ENCODE measurements at places on chromosomes 11 and 22.
A peak's percentile ranks its signal among the peaks of the same experiment; 100 is the strongest.

DNA sequence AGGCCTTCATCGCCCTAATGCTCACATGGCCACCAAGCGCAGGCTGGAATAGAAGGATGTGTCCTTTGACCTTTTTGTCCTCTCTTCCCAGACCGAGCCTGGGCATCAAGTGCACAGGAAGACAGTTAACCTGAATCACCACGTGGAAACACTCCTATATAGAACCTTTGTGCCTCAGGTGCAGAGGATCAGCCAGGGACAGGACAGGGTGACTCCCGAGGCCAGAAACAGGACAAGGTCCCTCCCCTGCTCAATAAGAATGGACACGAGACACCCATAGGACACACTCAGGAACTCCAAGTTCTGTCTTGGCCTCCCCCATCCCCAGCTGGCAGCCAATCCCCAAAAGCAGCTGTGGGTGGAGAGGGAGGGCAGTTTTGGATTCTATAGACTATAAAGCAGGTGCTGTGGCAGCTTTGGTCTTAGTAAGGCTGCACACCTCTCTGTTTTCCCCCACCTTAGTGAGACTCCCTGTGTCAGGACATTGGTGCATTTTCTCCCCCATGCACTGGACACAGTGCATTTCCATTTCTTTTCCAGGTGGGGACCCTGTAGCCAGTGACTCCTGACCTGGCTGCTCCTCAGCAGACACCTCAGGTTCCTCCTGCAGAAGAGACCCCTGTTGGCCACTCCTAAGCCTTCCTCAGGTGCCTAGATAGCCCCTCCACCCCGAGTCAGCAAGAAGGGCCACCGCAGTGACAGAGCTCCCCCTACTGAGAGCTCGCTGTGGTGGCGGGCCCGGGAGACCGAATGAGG lies 43.6 kb upstream of the POU2AF1 start:
- no peak for DNase-seq

GRCh38 chr11:3989921-3990290 lies 104.7 kb upstream of the RRM1 start:
- no peak for DNase-seq

- no peak for DNase-seq
Observed at GRCh38 chr22:45006964-45007390, 2.8 kb downstream of the PHF21B start.

- no peak for DNase-seq
Observed at GRCh38 chr22:44355716-44356070, 42.9 kb upstream of the SHISAL1 start.

- DNase-seq: no peak
Observed at GRCh38 chr11:36312611-36313472, 16.8 kb downstream of the PRR5L start.

GRCh38 chr11:44608651-44608990 lies 43.2 kb downstream of the CD82 start:
- DNase-seq: no peak

GRCh38 chr22:50341977-50342650 lies 1.0 kb upstream of the PPP6R2 start:
- DNase-seq: no peak

GRCh38 chr11:108511851-108512474 lies 13.8 kb upstream of the POGLUT3 start:
- no peak for DNase-seq

DNA sequence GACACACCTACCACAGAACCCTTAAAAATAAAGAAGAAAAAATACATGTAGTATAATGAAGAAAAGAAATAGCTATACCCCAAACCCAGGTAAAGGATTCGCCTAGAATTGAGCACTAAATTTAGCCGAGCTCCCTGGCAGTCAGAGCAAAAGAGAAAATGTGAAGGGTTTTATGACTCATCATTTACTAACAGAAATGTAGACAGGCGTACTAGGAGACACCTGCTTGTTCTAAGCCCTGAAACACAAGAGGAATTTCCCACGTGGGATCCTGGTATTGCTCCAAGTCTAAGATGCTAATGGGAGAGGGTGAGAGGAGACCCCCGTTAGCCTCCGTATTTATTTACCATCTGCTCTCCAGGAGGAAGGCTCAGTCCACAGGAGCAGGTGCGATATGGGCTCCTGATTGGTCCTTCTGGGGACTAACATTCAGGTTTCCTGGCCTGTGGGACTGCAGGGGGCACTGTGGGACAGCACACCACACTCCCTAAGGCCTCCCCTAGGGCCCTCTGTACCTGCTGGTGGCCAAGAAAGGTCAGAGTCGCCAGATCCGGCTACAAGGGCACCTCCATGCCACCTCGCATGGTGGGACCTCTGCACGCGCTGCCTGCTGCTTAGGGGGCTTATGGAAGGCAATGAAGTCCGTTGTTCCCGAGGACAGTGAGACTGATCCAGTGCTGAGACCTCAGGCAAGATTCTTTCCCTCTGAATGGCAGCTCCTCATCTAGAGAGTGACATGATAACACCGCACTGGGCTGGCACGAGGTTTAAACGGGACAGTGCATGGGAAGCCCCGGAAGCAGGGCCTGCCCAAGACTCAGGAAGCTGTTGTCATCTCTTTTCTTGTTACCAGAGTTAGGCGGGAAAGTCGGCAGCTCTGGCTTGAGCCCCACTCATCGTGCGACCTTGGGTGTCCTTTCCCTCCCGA lies 25.8 kb downstream of the KCNC1 start:
- peak; percentile 62 for DNase-seq

GRCh38 chr11:44842220-44842619 lies 108.5 kb downstream of the TP53I11 start:
- no peak for DNase-seq

- no peak for DNase-seq
Observed at GRCh38 chr11:69299023-69299461, 5.1 kb downstream of the MYEOV start.

- no peak for DNase-seq
Observed at GRCh38 chr11:118625036-118625690, 17.7 kb downstream of the PHLDB1 start.

DNA sequence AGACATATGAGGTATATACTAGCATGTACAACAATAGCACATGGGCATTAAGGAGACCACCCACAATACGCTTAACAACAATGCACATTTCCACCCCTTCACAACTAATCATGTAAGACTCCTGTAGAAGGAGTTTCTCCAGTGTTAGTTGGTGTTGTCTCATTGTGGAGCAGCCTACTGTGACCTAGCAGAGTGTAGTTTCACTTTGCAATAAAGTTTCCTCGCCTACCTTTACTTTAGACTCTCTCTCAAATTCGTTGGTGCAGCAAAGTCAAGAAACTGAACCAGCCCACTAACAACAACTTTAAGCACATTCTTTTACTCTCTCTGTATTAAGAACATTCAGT lies 863.6 kb downstream of the FAM181B start:
- no peak for DNase-seq

GRCh38 chr11:66048547-66049323 lies at the start of gene GAL3ST3:
GAL3ST3 (minus strand) TSS chr11:66049161; CDS start chr11:66045415, 3,746 bp downstream.
- DNase-seq: no peak

- no peak for DNase-seq
Observed at GRCh38 chr22:25085930-25086901, 113.4 kb upstream of the CRYBB3 start.

DNA sequence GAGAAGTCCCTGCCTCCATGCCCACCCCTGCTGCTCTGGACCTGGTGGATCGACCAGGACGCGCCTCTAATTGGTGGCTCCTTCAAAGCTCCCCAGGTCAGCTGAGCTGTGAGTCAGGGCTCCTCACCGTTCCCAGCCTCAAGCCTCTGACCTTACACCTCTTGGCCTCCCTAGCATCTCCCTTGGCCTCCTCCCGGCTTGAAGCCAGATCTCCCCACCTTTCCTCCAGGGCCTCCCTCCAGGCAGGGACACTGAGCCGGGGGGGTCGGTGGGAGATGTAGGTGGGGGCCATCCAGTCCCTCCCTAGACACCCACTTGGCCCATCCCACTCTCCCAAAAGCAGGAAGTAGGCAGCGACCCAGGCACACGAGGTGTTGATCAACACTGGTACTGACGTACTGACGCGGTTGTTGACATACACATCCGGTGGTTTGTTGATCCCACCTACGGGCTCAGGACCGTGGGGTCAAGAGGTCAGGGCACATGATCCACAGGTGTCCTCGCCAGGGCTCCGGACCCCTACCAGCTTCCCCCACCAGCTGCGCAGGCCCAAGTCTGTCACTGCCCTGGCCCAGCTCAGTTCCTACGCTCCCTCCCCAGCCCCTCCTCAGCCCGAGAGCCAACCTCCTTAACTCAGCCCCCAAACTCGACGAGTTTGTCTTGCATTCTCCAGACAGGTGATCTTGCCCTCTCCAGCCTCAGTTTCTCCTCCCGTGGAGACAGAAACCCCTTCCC lies 802 bp downstream of the ATG2A start:
- DNase-seq: peak; percentile 85

DNA sequence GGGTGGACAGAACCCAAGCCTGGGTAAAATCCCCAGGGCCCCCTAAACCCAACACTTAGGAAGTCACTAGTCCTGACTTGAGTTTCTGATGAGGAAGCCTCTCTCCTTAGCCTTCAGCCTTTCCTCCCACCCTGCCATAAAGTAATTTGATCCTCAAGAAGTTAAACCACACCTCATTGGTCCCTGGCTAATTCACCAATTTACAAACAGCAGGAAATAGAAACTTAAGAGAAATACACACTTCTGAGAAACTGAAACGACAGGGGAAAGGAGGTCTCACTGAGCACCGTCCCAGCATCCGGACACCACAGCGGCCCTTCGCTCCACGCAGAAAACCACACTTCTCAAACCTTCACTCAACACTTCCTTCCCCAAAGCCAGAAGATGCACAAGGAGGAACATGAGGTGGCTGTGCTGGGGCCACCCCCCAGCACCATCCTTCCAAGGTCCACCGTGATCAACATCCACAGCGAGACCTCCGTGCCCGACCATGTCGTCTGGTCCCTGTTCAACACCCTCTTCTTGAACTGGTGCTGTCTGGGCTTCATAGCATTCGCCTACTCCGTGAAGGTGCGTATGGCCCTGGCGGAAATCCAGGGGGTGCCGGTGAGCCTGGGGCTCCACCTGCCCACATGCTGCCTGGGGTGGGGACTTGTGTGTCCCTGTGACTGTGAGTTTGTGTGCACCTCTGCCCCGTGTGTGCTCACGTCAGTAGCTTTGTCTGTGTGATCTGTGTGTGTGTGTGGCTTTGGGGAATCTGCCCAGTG lies at the start of gene IFITM1:
IFITM1 (plus strand) TSS at position 254 of the 767 bp plus-strand sequence; CDS start at position 385, 131 bp downstream.
- DNase-seq: no peak

DNA sequence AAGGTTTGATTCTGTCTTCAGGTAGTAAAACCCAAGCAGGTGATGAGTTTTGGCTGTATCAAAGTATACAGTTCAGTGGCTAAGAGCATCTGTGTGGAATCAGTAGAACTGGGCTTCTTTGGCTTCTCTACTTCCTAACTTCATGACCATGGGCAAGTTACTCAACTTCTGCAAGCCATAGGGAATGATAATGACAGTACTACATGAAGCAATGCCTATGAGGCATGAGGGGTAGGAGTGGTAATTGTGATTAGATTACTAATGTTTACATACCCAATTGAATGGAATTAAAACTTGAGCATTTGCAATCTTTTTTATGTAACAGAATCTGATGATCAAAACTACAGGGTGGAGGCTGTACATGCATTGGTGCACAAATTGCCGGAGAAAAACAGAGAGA lies 164.3 kb downstream of the PGR start:
- no peak for DNase-seq

DNA sequence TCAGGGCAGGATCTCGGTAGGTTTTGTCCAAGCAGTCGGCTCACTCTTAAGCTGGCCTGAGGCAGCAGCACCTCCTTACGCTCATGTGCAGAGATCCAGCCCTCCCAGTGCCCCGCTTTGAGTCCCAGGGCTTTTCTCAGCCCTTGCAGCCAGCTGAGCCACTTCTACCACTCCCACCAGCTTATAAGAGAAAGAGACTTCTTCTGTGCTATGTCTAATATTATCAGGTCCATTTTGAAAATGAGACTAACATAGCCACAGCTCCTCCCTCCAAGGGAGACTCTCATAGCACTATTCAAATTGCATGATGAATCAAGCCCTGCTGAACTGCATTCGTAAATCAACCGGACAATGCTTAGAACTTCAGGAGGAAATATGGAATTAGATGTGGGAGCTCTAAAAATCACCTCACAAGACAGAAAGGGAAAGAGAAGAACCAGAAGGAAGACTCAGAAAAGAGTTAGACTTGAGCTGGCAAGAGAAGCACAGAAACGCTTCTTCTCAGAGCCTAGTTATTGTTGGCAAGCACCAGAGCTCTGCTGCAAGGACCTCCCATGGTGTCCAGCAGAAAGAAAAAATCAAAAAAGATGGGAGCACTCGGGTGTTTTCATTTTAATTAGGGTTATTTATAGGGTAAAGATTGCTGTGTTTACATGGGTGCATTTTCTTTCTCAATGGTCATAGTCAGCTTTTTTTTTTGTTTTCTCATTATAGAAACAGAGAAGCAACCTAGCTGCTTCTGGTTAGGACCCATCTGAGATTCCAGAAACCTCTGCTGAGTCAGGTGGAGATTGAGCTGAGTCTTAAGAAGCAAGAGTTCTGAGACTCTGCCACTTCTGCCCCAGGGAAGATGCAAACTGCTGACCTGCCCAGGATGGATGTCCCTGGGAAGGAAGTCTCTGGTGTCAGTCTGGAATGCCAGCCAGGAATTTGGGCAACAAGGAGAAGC lies 181.4 kb downstream of the ETS1 start:
- DNase-seq: no peak

DNA sequence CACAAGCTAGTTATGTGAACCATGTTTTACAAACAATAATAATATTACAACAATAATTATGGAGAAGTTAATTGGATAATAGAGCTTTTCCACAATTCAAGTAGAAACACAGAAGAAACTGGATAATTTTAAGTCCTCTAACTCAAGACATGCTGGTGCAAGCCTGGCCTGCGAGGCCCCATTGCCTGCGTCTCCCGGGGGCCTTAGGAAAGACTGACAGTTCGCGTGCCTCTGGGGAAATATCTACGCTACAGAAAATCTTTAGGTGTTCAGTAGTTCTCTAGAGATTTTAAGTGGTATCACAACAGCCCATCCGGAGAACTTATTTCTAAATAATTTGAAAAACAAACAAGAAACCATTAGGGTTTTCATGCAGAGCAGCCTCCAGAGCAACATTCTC lies 23.2 kb downstream of the GAL start:
- no peak for DNase-seq

DNA sequence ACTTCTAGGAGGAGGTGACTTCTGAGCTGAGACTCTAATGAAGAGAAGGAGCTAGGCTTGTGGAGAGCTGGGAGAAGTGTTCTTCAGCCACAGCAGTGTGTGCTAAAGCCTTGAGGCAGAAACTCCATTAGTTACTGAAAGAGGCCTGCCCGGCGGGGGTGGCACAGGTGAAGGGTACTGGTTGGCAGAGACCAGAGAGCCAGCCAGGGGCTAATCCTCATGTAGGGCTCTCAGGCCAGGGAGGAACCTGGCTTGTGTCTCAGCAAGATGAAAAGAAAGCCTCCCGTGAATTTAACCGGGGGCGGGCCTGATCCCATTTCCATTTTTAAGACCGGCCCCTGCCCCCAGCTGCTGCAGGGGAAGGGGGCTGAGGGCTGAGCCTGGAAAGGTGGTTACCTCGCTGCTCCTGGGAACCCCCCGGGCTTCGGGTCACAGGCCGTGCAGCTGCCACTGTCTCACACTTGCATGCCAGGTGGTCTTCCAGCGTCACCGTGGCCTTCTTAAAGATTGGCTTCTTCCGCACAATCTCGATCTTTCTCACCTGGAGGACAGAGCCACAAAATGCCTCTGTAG lies 15.0 kb downstream of the PDGFB start:
- DNase-seq: no peak
